ENCODE measurements at places on chromosomes 12 and 14.

DNA sequence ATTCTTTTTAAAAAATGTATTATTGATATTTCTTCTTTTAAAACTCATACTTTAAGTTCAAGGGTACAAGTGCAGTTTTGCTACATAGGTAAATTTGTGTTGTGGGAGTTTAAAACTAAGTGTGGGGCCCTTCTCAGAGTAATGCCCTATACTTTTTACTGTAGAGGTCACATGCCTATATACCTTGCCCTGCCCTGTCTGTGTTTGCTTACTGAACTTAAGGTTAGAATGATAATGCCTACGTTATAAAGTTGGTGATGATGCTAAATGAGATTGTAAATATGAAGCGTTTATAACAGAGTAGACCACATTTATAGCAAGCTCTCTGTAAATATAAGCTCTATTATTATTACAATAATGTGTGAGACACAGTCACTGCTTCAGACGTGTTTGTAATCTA lies 261.9 kb downstream of the RASSF9 start:
- no peak for DNase-seq

GRCh38 chr14:78972440-78972839 lies 802.3 kb downstream of the NRXN3 start:
- no peak for DNase-seq

GRCh38 chr14:34642595-34642994 lies 12.6 kb upstream of the SNX6 start:
- no peak for DNase-seq

GRCh38 chr12:53829130-53829819 lies 77.5 kb upstream of the CISTR start:
- DNase-seq = no peak

DNA sequence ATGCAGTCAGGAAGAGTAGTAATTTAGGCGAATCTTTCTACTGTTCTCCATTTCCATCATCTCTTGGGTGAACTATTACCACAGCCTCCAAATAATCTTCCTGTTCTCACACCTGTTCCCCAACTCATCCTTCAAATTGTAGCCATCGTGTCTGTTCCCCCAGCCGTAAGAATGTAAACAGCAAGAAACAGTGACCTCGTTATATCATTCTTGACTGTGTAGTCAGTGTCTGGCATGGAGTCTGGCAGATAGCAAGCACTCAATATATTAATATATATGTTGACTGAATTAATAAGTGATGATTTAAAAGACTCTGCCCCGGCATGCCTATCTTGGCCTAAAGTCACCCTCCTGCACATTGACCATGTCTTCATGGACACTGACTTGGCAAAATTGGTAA lies 20.3 kb downstream of the PDE6H start:
- DNase-seq = no peak

- no peak for DNase-seq
These were observed 137.3 kb downstream of the C12orf75 start for GRCh38 chr12:105467710-105468366.

DNA sequence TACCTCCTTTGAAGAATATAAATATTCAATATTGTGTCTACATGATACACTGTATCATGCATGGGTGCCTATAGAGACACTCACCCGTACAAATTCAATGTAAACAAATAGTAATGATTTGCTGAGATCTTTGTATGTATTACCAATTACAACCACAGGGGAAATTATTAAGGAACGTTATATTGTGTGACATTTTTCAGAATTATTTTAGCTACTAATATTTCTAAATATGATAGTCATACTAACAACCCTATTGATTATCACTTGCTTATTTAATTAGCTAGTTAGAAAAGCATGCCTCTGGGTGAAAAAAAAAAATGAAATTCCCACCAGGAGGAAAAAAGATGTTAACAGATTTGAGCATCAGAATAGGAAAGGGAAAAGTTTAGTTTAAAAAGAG lies 2.1 kb downstream of the SOX5 start:
- no peak for DNase-seq

DNA sequence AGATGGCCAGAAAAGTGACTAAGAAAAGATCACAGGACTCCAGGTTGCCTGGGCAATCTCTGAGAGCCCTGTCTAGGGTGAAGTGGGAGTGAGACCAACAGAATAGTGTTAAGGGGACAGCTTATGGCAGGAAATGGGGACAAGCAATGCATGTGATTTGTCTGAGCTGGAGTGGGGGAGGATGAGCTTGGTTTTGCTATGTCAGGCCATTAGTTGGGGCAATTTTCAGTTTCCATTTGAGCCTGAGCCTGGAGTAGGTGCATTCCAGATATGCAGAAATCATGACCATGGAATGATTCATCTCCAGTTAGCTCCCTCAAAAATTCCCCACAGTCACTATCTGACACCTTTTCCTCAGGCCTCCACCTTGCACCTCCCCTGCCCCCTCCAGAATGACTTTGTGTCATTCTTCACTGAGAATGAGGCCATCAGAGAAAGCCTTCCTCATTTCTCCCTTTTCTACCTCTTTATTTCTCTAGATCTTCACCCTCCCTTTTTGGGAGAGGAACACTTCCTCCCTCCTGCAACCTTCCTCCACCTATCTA lies 150.9 kb upstream of the PLEKHG7 start:
- DNase-seq = no peak

GRCh38 chr12:6367969-6368892 lies 7.1 kb downstream of the SCNN1A start:
- DNase-seq = no peak

- DNase-seq = no peak
These were observed 242.3 kb upstream of the GRIP1 start for GRCh38 chr12:66921151-66921550.

GRCh38 chr12:118145113-118145797 lies 9.3 kb downstream of the PEBP1 start:
- no peak for DNase-seq

DNA sequence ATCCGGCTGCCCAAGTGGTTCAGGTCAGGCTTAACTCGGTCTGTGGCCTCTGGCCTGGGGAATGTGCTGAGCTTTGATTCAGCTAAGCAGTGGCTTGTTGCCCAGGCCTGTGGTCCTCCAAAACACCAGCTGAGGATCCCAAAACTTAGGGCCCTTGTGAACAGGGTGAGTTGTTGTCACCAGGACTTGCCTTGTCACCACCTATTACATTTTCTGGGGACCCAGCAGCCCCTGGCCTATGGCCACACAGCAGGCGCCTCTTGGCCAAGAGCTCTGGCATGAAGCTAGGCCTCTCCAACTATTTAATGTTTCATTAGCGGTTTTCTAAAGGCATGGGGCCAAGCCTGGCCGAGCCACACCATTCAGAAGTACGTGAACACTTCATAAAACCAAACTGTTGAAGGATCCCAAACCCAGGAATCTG lies 343.7 kb downstream of the CACNA1C start:
- DNase-seq = no peak

GRCh38 chr12:95738024-95738611 lies 52.4 kb downstream of the NTN4 start:
- no peak for DNase-seq

DNA sequence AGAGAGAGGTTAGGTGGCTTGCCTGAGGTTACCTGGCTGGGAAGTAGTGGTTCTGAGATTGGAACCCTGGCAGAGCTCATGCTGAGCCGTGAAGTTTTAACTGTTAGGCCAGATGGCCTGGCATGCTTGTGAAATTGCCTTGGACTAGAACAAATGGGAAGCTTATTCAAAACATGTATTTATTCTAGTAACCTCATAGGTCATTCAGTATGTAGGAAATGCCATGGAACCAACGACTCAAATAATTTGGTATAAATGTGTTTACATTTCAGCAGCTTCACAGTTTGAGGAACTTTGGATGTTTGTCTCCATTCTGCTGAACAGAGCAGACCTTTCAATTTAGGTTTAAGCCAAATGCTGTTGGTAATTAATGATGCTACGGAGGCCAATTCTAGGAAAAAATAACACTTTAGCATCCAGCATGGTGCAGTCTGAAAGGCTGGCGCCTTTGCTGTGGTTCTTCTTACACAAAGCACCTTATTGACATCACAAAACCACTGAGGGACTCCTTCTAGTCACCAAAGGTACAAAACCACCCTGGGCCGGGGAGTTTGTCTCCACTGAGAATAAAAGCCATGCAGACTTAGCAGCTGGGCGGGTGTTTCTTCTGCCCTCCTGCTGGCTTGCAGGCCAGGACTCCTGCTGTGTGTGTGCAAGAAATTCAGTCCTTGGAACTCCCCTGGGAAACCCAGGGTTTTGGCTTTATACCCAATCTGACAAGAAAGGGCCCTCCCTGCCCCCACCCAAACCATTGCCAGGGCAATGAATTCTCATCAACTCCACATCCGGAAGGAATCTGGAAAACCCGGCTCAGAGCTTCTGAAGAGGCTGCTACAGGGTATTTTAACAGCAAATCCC lies 64.2 kb downstream of the ELK3 start:
- DNase-seq = no peak

GRCh38 chr14:47619392-47619791 lies 56.0 kb downstream of the MDGA2 start:
- DNase-seq = no peak

GRCh38 chr12:54140588-54141388 lies 48.0 kb downstream of the SMUG1 start:
- no peak for DNase-seq

DNA sequence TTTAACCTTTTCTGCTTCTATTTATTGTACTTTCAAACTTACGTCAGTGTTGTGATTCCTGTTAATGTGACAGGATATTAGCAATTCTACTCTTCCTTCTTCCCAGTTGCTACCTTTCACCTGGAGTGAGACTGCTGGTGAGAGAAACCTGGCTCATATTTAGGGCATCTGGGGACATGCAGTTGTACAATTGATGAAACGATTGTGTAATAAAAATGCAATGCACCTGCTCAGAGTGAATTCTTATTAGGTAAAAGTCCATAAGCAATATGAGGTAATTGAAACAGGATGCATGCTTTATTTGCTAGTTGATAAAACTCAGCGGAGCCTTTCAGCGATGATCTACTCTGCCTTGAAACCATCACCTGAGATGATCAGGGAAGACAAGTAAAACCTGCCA lies 116.1 kb upstream of the FBXO33 start:
- no peak for DNase-seq

- DNase-seq = no peak
These were observed 9.7 kb upstream of the RIN3 start for GRCh38 chr14:92503756-92504491.

DNA sequence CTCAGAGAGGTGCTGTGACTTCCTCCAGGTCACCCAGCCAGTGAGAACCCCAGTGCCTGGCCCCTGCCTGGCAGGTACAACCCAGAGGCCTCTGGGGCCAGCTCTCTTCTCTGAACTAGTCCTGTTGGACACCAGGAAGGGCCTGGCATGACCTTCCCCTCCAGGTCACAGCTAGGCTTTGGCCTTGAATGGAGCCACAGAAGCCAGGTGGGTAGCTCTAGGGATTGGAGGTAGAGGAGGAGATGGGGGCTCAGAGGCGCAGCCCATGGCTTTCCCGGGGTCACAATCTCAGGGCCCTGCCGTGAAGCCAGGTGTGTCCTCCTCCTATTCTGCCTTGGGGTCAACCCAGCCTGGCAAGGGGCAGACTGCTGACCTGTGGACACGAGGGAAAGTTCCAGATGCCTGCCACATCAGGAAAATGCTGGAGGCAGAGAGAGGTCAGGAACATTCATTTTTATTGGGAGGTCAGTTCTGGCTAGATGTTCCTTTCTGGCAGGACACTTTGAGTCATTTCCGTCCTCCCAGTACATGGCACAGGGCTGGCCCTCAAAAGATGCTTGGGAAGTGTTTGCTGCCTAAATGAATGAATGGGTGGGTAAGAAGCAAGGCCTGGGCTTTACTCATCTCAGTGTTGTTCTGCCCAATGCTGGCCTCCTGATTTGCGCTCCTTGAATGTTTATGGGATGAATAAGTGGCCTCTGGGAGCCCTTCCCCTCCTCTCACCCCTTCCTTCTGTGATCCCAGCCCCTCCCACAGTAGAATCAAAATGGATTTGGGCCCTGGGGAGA lies 25.4 kb downstream of the FAM222A start:
- no peak for DNase-seq

DNA sequence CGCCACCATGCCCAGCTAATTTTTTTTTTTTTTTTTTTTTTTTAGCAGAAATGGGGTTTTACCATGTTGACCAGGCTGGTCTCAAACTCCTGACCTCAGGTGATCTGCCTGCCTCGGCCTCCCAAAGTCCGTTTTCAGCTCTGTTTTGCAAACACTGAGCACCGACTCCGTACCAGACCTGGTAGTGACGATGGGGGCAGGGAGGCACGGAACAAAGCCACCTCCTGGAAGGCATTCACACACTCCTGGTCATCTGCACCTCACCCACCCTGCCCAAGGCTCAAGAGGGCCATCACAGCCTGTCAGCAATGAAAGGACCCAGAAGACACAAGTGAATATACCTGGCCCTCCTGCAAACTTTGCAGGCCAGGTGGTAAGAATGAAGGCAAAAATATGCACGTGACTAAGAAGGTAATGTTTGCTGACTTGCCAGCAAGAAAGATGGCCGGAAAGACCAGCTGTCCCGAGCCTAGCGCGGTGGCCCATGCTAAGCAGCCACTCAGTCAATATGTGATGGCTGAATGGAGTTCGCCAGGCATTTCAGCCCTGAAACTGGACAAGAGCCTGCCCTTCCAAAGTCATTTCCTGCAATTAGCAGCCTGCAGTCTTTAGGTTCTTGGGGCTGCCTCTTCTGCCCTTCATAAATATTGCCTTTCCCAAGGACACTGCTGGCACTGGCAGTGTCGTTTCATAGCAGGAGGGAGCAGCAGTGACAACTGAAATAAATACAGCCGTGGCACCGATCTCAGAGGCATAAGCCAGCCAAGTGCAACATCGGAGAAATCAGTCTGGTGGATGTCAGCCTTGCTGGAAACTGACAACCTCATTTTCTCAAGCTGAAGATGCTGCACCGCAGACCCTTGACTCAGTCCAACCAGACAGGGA lies 17.6 kb downstream of the MMAB start:
- no peak for DNase-seq

DNA sequence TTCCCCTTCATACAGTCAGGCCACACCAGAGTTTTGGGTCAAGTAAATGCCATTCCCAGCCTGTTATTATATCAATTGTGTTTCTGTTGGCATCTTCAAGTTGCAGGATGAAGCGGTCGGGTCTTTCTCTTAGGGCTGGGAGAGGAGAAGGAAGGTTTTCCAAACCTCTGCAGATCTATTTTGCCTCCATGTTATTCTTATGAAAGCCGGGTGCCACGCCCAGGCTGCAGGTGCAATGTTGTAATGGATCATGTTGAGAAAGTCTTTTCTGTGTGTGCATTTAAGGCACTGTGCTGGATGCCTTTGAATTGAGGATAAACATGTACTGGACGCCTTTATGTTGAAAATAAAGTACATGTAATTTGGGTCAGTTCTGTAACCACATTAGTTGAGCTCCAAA lies 164.4 kb upstream of the HIF1A start:
- DNase-seq = no peak

Measured in stimulated activated CD8-positive, alpha-beta memory T cell treated with anti-CD3 and anti-CD28 coated beads, Interleukin-7, amount 100 ng/mL, for 1 hour (primary cell).